Retina (tissue), 1 donor: ENCODE measurements at places on chromosomes 11 and 22.

DNA sequence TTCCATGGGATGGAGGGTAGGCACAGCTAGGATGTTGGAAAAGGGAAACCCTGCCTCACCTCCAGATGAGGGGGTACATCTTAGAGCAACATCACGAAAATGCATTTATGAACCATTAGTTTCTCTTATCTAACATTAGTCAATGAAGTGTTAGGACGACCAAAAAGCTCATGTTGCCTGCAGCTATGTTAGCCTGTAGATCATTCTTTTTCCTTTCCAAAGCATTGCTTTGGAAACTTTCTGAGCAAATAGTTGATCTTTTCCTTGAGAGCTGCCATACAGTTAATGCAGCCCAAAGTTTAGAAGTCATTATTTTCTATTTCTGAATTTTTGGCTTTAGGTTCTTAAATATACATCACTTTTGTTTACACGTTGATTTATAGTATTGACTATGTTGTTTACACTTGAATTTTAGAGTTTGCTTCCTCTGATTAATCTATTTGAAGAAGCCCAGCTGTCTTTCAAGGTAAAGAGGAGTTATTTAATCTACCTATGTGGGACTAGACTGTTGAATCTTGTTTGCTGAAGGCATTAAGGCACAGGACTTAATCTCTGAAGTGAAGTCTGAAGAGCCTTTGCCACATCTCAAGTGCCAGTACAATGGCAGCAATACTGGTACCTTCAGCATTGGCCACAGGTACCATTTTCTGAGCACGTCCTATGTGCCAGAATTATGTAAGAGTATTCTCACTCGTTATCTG, 11.0 kb downstream of the POU2AF3 start:
- no peak for DNase-seq

DNA sequence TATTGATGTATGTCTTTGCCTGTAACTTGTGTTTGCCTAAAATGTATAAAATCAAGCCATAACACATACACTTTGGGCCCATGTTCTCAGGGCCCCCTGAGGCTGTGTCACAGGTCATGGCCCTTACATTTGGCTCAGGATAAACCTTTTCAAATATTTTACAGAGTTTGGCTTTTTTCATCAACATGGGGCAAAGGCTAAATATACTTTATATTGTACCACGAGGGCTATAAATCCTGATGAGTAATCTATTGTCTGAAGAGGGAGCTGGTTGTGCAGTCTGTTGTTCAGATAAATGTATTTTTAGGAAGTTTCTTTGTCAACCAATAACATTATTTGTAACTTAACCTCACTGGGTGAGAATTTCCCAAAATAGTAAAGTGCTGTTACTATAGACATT, 404.6 kb upstream of the DDI1 start:
- no peak for DNase-seq

- DNase-seq, result no peak
Observed at GRCh38 chr11:120749395-120749794, 237.8 kb downstream of the GRIK4 start.

GRCh38 chr11:126522606-126523005, 167.1 kb downstream of the ST3GAL4 start:
- DNase-seq, result no peak

GRCh38 chr22:37230673-37231405, 13.2 kb downstream of the RAC2 start:
- no peak for DNase-seq

- DNase-seq, result no peak
Observed at GRCh38 chr11:10480760-10481159, 25.7 kb downstream of the AMPD3 start.

- no peak for DNase-seq
Observed at GRCh38 chr11:35105319-35106079, 33.5 kb upstream of the CD44 start.

- DNase-seq, result no peak
Observed at GRCh38 chr22:17703811-17704210, 65.3 kb downstream of the BCL2L13 start.

DNA sequence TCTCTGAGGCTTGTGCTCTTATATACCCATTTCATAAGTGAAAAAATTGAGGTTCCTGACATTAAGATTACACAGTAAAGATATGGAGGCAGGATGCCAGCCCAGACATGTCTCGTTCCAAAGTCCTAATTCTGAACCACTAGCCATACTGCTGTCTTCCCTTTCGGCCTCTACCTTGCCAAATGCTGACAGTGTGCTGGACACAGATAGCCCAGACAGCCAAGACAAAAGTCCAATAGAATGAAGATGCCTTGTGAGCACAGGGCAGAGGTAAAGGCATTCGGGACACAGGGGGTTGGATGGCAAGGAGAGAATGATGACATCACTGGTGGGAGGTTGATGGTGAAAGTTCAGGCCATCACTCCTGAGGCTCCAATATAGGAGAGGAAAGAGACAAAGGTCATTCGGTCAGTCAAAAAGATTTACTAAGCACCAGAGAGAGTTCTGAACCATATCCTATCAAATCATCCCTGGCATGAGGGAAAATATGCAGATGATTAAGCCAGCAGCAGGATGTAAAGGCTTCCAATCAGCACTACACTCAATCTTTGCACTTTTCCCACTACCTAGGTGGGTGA, 174.0 kb upstream of the MTMR2 start:
- DNase-seq, result no peak
